ENCODE measurements at places on chromosomes 11 and 22. TPM values are rescaled to one million over a fixed set of nuclear protein-coding genes. Genes with fewer than 3 reads are reported as not detected.

- no peak overlapping the region for H3K27ac ChIP-seq
- H3K4me3 ChIP-seq, result no peak overlapping the region
- no peaks in the 10 kb centered on the region for H3K4me1 ChIP-seq
- peaks cover 20% of the 10 kb centered on the region for H3K27me3 ChIP-seq
Measured at GRCh38 chr11:61567286-61568061, 13.4 kb downstream of the SYT7 start.

DNA sequence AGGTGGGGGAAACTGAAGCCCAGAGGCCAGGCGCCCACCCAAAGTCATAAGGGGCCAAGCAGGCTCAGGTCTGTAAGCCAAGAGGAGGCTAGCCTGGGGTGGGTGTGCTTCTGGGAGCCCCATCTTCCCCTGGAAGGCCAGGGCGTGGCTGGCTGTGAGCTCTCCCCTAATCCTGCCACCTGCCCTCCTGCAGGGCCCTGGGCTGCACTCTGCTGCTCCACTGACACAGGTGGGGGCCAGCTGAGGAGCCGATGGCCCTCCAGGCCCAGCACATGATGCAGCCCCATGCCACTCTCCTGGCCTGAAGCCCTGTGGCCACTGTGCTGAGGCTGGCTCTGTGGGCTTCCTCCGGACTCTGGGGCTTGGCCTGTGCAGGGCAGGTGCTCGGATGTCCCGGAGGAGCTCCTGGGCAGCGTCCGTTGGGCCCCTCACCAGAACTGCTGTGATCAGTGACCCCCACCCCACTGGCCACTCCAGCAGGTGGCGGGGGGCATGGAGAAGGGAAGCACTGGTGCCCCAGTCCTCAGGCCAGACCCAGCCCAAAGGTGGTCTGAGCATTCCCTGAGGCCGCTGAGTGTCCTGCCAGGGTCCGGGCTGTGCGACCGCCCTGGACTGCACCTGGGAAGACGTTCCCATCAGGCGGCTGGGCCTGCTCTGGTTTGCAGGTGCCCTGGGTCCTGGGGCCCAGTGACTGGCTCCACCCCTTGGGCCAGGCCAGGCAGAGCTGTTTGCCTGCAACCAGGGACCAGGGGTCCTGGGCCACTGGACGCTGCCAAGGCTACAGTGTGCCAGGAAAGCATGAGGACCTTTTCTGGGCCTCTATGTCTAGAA, 8.5 kb downstream of the PIM3 start:
- H3K4me3 ChIP-seq, result no peak overlapping the region
- DNase-seq, result no peak
- H3K27ac ChIP-seq, result no peak overlapping the region

The LRRC74B gene
- not detected for total RNA-seq

The LRRC4C gene
- total RNA-seq, result 0.16 TPM
